ENCODE measurements at places on chromosomes 16 and 17.

DNA sequence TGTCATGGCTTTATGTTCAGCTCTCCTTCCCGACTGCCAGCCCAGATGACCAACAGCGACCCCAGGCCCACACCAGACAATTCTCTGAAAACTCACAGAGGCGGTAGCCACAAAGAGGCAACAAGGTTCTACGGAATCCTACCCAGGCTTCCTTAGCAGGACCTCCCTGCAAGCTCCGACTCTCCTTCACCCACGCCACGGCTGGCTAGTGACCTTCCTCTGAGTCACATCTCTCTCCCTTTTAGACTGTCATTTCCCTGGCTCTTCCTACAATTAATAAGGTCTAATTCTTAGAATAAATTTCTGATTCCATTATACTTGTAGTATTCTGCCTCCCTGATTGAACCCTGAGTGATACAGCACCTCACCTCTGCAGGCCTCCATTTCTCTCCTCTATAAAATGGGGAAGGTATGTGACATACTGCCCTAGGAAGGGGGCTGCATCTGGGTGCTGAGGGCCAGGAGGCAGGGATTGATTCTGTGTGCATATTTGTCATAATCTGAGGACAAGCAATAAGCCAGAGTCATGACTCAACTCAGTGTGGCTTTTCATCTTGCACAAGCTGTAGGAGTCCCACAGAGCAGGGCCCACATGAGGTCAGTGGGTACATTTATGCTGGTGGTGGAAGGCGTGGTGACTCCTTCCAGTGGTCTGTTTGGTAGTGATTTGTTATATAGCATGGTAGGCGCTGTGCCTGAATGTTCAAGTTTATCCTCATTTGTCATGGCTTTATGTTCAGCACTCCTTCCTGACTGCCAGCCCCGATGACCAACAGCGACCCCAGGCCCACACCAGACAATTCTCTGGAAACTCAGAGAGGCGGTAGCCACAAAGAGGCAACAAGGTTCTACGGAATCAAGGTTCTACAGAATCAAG lies 46.2 kb downstream of the SMPD3 start:
- DNase-seq = no peak

DNA sequence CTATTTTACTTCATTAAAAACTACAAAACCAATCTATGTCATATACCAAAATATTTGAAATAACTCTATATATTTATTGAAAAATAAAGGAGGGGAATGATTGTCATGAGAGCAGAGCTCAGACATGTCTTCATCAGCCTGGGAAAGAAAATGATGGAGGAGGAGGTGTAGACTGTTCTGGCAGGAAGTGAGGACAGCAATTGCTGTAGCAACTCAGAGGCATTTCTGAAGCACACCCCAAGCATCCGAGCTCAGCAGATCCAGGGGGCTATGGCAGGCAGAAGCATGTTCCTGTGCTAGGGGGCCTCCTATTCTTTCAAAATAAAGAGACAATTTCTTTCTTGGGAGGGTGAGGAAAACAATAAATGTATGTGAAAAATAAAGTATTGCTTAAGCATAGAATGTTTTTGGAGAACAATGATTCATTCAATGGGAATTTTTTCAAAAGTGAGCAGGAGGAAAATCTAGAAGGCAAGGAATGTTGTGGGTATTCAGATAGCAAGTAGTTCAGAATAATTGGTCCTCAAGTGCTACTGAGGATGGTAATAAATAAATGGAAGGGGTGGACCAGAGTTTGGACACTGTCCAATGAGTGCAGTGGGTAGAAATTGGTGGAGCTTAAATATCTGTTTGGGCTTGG lies 383.4 kb downstream of the CDH11 start:
- no peak for DNase-seq

DNA sequence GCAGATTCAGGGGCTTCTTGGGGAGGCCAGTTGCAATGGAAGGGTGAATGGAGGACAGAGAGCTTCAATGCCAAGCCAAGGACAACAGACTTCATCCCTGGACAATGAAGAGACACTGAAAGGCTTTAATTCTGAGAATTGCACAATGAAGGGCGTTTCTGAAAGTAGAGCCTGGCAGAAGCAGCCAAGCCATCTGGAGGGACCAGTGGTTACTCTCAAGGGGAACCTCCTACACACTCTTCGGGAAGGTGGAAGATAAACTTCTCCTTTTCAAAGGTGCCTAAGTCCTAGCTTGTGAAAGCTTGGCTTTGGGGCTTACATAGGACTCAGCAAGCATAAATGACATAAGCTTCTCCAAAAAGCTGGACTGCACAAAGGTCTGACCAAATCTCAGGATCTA lies 6.2 kb upstream of the CES1 start:
- no peak for DNase-seq

GRCh38 chr16:13376174-13376573 lies 474.8 kb downstream of the SHISA9 start:
- DNase-seq = no peak

DNA sequence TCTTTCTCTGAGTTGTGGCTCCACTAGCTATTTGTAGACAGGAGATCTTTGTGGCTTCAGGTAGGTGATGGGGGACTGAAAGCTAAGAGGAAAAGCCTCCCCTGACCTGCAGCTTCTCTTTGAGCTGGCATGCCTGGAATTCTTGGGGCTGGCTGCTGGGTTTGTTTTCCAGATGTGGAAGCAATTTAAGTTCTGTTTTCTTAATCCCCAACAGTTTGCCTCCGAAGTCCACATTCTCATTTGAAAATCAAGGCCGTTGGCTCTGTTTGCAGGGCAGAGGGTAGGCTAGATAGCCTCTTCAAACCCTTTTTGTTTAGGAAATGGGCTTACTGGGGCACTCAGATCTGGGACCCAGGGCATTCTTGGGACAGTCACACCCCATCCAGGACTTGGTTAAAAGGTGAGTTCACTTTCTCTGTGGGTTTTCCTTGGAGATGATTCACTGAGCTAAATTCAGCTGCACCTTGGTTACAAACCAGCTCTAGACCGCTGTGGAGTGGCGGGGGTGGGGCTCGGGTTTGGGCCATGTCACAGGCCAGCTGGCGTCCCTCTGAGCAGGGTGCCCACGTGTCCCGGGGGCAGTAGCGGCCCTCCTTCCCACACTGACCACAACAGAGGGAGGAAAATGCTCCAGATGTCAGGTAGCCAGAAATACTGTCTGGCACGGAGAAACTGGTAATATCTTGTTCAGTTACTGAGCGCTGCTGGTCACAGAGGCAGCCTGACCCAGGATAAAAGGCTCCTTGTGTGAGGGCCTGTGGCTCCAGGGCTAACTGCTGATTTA lies 108.5 kb downstream of the RAB11FIP4 start:
- no peak for DNase-seq

- DNase-seq = no peak
These were observed 19.6 kb downstream of the CLUAP1 start for GRCh38 chr16:3520413-3520812.

GRCh38 chr16:8542393-8542792 lies 47.9 kb downstream of the TMEM114 start:
- DNase-seq = no peak

GRCh38 chr16:3979070-3979469 lies 98.6 kb upstream of the CREBBP start:
- DNase-seq = no peak

DNA sequence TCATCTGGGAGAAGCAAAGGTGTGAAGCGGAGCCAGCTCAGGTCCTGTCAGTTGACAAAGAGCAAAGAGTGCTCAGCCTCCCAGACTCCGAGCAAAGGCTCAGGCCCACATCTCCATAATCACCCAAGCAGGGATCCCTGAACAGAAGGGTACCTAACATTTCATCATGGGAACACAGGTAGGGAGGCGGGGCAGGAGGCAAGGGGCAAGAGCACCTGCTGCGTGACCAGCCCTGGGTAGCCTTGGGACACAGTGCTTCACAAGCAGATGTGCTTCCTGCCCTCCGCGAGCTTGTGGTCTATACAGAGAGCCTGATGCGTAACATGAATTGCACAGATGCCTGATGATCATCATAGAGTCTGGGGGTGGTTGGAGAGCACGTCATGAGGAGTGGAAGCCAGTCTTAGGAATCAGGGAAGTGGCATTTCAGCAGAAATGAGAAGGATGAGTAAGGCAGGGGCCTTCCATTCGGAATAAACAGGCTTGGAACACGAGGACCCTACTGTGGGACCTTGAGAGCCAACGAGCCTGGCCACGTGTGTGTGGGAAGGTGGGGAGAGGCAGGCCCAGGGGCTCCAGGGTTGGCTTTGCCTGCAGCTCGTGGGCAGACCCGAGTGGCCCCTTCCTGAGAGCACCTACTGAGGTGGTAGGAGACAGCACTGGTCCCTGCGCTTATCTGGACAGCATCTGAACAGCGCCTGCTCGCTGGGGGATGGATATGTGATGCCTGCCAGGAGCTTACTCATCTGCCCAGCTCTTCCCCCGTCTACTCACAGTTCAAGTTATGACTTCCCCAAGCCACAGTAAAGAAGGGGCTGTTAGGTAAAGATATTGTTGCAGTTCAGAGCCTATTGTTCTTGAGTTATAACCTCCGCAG lies 125.8 kb downstream of the CCDC182 start:
- no peak for DNase-seq

DNA sequence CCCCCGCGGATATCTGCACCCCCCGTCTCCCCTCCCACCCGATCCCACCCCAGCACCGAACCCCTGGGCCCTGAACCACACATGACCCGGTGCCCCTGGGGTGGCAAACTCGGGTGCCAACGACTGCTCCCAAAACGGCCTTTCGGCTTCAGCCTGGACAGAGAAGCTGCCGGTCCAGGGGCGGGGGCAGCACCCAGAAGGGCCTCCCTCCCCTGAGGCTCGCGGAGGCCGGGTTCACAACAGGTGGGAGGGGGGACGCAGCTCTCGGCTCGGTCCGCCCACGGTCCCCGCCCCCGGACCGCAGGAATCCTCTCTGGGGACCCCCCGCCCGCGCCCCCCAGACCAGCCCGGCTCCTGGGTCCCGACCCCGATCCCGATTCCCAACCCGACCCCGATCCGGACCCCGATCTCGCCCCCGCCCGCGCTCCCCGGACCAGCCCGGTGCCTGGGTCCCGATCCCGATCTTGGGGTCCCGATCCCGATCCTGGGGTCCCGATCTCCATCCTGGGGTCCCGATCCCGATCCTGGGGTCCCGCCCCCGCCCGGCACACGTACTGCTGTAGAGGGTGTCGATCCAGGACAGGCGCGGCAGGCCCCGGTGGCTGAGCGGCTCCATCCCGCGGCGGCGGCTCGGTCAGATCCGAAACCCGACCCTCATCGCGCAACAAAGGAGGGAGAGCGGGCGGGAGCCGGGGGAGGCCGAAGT lies 516 bp downstream of the ABR start:
- peak; percentile 8 for DNase-seq

- no peak for DNase-seq
These were observed 27.7 kb downstream of the GINS2 start for GRCh38 chr16:85660843-85661739.

- no peak for DNase-seq
These were observed 138.0 kb upstream of the AXIN2 start for GRCh38 chr17:65699459-65699858.

GRCh38 chr17:15658296-15658695 lies 25.8 kb downstream of the TRIM16 start:
- no peak for DNase-seq

DNA sequence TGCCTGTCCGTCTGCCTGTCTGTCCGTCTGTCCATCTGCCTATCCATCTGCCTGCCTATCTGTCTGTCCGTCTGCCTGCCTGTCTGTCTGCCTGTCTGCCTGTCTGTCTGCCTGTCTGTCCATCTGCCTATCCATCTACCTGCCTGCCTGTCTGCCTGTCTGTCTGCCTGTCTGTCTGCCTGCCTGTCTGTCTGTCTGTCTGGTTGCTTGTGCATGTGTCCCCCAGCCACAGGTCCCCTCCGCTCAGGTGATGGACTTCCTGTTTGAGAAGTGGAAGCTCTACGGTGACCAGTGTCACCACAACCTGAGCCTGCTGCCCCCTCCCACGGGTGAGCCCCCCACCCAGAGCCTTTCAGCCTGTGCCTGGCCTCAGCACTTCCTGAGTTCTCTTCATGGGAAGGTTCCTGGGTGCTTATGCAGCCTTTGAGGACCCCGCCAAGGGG lies 5.6 kb downstream of the GCGR start:
- DNase-seq = no peak

GRCh38 chr16:78786635-78787034 lies 687.2 kb downstream of the WWOX start:
- DNase-seq = no peak

Data from NCI-H1105 (cell line).